ENCODE measurements at places on chromosomes 6 and 20. TPM values are rescaled to one million over a fixed set of nuclear protein-coding genes. Genes with fewer than 3 reads are reported as not detected.

DNA sequence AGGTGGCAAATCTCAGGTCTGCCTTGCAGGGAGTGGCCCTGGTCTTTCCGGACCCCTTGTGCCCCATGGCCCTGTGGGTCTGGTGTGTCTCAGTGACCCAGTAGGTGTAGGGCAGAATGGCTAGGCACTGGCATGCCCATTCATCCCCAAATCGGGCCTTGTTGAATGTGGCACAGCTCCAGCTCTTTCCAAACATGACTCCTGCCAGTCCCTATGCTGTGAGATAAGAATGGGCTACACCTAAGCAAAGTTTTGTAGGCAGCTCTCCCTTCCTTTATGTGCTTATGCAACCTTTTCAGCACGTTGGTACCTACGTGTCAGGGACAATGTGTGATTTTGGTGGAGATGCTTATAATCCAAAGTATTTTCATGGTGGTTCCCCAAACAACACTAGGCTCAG is 33.9 kb downstream of the FOXO3 start:
- H3K4me1 ChIP-seq = peaks cover 6% of the 10 kb centered on the region
- no peaks in the 10 kb centered on the region for H3K36me3 ChIP-seq
- H3K27ac ChIP-seq = no peak overlapping the region
- no peaks in the 10 kb centered on the region for H3K27me3 ChIP-seq
- DNase-seq = no peak

AAR2 gene
- 29.4 TPM for total RNA-seq

BPIFB3 gene
- total RNA-seq = 0.17 TPM

- no peak overlapping the region for H3K4me3 ChIP-seq
- DNase-seq = no peak
- H3K36me3 ChIP-seq = no peaks in the 10 kb centered on the region
- no peaks in the 10 kb centered on the region for H3K27me3 ChIP-seq
Measured at GRCh38 chr6:136333824-136334464, 44.3 kb upstream of the BCLAF1 start.

DNA sequence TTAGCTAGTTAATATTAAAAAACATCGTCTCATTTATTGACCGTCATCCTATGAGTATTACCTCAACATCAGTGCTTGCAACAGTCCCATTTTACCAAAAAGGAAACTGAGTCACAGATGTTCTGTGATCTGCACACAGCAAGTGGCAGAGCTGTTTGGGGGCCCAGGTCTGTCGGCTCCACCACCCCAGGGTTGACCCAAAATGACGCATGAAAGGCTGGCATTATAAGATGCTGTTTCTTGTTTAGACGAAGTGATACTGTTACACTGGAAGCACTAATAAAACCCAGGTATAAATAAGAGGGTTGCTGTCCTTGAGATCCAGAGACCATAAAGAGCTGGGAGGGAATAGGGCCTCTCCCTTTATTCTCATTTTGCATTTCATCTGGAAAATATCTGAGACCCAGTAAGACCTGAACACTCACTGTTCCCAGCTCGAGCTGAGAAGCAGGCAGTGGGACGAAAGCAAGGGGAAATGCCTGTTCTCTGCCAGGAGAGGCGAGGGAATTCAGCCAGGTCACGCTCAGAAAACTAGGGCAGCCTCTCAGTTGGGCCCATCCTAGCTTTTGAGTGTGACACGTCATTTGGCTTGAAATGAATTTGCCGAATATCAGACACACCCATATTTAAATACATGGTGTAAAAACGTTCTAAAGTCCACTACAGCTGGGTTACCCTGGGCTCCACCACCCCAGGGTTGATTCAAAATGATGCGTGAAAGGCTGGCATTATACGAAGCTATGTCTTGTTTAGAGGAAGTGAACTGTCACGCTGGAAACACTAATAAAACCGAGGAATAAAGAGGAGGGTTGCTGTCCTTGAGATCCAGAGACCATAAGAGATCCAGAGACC is 1.4 kb upstream of the MICAL1 start:
- H3K4me1 ChIP-seq = peaks cover 39% of the 10 kb centered on the region
- no peak for DNase-seq
- H3K27ac ChIP-seq = no peak overlapping the region
- peak overlapping the region; percentile 81 for H3K4me3 ChIP-seq
- peaks cover 20% of the 10 kb centered on the region for H3K36me3 ChIP-seq
- H3K27me3 ChIP-seq = no peaks in the 10 kb centered on the region

- peaks cover 16% of the 10 kb centered on the region for H3K4me1 ChIP-seq
- no peaks in the 10 kb centered on the region for H3K36me3 ChIP-seq
- no peaks in the 10 kb centered on the region for H3K27me3 ChIP-seq
- H3K4me3 ChIP-seq = no peak overlapping the region
Measured at GRCh38 chr6:22150368-22151035, 146.3 kb downstream of the PRL start.
